Glomerular endothelial cell (primary cell): ENCODE measurements at places on chromosomes 3 and 15.

DNA sequence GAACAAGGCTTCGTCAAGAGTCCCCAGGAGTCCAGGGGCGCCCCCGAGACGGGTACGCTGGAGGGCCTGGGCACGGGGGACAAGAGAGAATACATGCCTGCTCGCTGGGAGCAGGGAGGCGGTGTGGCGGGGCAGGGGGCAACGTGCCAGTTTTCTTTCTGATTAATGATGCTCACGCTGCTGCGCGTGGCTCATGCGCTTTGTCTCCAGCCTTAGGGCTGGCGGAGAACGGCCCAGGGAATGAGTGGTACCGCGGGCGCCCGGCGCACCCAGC is 408 bp upstream of the ARPP21 start:
- no peak for DNase-seq

- no peak for DNase-seq
Measured at GRCh38 chr15:89041507-89041906, 46.7 kb upstream of the ABHD2 start.

- DNase-seq, result no peak
Measured at GRCh38 chr15:70323111-70323851, 225.6 kb upstream of the TLE3 start.

GRCh38 chr3:152309535-152310307 is 41.0 kb downstream of the MBNL1 start:
- DNase-seq, result no peak

DNA sequence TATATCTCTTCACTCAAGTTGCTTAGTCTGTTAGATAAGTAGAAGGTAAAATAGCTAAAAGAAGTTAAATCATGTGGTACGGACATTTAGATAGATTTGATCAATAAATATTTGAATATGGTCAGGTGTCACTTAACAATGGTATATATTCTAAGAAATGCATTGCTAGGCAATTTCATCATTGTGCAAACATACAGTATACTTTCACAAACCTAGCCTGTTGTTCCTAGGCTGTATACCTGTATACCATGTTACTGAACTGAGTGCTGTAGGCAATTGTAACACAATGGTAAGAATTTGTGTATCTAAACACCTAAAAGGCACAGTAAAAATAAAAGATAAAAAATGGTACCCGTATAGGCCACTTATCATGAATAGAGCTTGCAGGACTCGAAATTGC is 112.8 kb upstream of the CGNL1 start:
- no peak for DNase-seq
